ENCODE measurements at places on chromosomes 6 and 20.

GRCh38 chr20:2038161-2038560, 44.3 kb upstream of the PDYN start:
- no peak for DNase-seq

GRCh38 chr20:1842281-1842680, 52.9 kb upstream of the SIRPA start:
- no peak for DNase-seq

- no peak for DNase-seq
These were observed 16.4 kb downstream of the RREB1 start for GRCh38 chr6:7124114-7124513.

GRCh38 chr6:82118150-82118562, 129.4 kb downstream of the IBTK start:
- no peak for DNase-seq

GRCh38 chr6:19866985-19867627, 29.9 kb downstream of the ID4 start:
- no peak for DNase-seq

DNA sequence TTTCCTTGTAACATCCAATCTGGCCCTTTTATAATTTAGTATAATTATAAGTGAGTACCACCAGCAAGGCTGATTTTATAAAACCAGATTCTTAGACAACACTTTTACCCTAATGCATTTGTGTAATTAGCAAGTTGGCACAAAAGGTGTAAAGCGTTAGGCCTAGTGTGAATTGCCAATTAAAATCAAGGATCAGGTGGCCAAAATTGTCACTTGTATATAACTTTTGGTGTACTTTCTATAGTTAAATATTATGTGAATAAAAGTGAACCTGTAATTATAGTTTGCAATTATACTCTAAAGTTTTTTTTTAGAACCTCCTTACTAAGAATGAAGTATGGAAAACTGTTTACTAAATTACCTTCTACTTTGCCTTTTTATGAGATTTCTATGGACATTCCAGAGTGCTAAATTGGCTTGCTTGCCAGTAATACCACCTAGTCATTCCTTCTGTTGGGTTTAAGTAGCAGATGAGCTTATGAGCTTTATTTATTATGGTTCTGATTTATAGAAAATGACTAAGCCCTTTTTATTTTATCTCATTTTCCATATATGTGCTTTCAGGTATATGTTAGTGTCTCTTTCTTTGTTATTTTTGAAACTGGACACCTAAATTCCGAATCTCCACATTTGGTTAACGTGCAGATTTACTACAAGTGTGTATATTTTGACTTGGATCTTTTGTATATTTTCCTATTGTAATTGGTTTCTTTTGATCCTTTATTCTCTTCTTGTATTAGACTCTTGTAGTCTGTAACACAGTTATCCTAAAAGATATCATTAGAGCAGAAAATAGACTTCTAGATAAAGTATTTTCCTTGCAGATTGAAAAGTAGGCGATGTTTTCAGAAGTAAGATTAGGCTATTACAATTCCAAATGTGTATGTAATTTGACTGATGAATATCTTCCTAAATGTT, 3.9 kb downstream of the STXBP5 start:
- DNase-seq: no peak

DNA sequence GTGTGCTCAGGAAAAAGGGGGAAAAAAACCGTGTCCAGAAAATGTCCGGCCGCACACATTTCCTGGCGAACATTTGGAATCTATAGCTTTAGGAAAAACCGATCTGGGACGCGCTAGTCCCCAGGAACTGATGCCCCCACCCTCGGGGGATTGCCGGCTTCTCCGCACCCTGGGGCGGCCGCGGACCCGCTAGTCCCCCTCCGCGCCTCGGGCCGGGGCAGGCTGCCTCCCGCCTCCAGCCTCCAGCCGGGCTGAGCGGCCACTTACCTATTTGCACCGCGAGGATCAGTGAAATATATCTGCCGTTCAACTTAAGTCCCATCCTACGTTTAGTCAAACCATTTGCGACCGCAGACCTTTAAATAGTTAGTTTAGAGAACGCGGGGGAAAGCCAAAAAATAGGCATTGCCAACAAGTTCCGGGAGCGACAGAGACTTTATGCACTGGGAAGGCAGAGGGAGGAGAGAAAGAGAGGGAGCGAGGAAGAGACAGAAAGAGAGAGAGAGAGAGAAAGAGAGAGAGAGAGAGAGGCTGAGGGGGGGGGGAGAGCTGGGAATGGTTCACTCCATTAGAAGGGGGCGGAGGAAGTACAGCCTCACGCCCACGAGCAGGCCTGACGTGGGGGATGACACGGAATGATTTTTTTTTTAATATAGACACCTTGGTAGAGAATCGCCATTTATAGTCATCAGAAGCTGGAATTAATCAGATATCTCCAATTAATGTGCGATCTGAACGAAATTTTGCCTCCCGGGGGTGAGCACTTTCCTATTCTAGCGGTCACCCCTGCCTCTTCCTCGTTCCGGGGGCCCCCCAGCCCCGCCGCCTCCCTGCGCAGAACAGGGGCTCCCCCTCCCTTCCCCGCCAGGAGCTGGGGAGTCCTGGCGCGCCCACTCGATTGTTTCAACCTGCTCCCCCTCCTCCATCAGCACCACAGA, at the start of gene NRN1:
Gene NRN1, minus strand, starts transcription at position 498 of the 938 bp plus-strand sequence. Its CDS starts 176 bp downstream, at position 322.
- DNase-seq: no peak

DNA sequence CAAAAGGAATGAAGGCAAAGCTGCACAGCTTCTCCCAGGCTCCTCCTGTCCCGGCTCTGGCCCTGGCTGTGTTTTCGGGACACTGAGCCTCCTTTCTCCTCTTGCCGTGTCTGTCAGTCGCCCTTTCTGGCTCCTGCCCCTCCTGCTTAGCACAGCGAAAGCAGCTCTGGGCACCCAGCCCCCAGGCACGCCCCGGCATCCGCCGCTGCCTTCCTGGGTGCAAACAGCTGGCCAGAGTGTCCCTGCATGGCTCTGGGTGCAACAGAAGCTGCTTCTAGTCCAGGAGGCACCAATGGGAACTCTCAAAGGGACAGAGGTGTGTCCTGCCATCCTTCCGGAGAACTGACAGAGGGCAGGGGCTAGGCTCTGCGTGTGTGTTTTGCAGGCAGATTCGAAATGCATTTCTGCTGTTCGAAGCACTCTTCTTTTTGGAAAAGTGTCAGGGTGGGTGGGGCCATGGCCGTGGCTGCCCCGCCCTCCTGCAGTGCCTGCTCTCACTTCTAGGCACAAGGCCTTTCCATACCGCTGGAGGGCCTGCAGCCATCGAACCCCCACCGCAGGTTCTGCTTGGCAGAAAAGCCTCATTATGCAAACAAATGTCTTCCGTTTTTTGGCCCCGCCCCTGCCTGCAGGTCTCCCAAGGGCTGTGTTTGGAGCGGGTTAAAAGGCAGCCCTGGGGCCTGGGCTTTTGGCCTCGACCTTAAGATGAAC, 15.5 kb downstream of the COL9A3 start:
- DNase-seq: no peak

DNA sequence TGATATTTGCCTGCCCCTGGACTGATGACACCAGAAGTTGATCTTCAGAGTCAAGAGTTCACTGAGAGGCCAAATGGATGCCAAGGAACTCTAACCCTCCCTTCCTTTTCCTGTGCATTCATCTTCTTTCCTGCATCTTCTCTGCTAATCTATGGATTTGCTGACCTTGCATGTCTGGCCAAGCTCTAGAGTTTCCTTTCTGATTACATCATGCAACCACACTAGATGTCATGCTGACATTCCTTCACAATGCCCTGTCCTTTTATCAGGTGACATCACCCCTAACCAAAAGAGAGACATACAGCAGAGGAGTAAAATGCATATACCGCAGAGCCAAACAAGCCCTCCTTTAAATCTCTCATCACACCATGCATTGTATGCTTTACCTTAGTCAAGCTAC, 487.6 kb downstream of the TFAP2A start:
- DNase-seq: no peak

DNA sequence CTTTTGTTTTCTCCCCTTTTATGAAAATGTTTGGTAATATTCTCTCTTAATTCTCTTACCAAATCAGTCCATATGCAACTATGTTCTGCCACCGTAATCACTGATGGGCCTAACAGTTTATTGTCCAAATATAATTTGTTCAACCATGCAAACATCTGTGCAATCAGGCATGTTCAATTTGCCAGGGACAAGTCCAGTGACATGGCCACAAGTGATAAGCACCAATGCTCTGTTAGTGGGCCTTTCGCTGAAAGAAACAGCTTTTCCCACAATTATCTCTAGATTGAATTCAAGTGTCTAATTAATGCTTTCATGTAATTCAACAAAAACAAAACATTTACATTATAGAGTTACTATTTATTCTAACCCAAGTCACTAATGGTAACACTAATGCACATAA, 53.3 kb downstream of the EPB41L2 start:
- DNase-seq: no peak

- no peak for DNase-seq
These were observed 166.1 kb upstream of the LAMP5 start for GRCh38 chr20:9348316-9348715.

GRCh38 chr20:55888685-55889084, 116.6 kb downstream of the CBLN4 start:
- DNase-seq: no peak

DNA sequence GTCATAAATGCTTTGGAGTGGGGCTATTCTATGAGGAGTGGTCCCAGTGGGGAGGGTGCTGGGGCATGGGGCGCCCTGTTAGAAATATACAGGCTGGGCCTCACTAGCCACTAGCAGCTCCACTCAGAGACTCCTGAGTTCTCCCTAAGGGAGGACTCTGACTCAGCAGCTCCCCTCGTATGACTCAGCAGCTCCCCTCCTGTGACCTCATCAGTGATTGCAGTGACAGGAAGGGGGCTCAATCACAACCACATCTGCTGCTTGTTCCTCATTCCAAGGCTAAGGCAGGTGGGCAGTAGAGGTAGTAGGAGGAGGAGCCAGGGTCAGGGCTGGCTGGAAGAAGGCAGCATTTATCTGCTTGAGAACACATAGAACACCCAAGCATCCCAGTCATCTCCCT, 73.7 kb downstream of the PRND start:
- no peak for DNase-seq

DNA sequence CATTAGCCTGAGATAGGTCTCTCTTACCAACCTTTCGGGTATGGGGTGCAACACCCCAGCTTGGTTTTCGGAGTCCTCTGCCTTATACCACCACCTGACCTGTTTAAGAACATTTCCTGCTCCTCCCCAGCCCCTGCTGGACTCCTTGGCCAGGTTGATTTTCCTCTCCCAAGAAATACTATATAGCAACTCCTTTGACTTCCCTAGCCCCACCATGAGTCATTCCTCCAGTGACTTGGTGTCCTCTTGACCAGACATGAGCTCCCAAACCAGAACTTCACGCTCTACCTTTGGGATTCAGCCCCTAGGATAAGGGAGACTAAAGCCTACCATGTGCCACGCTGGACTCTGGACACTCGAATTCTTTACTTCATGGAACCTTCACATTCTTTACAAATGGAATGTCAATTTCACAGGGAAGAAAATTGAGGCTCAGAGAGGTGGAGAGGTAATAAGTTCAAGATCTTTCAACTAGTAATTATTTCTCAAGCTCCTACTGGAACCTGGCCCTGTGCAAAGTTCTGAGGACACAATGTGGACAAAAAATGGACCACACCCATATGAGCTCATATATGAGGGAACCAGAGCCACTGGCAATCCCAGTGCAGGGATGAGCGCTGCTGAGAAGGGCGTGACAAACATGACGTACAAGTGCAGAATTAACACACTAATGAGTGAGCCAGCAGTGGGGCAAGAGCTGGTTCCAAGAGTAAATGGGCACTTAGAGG, 48.2 kb downstream of the SIRPA start:
- no peak for DNase-seq

DNA sequence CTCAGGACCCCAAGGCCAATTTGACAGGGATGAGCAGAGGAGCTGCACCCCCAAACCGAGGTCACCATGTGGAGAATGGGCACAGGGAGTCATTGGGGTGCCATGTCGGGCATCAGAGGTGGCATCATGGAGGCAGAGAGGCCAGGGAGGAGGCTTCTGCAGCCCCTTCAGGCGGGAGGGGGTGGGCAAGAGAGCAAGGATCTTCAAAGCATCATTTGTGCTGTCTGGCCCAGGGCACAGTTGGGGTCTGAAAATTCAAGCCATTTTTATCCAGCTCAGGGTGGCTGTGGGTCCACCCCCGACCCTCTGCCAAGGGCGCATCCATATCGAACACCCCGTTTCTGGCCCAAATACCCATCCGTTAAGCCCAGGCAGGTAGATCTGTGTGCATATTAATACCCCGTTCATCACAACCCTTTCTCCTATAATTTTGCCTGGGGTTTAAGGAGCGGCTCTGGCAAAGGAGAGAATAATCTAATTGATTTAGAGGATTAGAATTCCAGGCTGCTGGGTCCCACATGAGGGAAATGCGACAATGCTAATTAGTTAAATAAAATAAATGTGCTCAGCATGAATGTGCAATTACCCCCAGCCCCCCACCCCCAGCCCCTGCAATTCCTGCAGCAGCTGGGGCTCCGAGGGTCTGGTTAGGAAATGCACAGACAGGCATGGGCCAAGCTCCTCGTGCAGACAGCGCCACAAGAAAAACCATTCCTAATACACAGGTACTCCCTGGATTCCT, 31.9 kb downstream of the VSTM2L start:
- no peak for DNase-seq

- no peak for DNase-seq
These were observed 28.1 kb downstream of the COL11A2 start for GRCh38 chr6:33164176-33164575.

GRCh38 chr20:23451956-23452487, 654 bp downstream of the CST11 start:
- no peak for DNase-seq

DNA sequence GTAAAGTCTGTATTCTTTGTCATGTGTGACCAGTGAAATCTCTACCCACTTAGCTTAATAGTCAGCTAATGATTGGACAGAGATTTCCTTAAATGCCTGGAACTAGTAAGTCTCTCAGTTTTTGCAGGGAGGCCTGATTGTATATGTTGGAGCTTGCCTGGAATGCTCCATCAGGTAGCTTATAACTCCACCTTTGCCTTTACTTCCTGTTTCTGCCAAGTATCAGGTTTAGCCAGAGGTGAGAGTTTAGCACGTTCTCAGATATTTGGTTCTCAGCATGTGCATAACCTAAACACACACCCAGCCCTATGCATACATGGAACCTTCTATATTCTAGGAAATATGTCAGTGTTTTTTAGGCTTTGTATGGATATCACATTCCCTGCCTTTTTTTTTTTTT, 435.3 kb downstream of the CDKAL1 start:
- DNase-seq: no peak

- no peak for DNase-seq
These were observed 655 bp downstream of the FAM184A start for GRCh38 chr6:119077643-119078375.
